ENCODE measurements at places on chromosomes 1 and 21. TPM values are rescaled to one million over a fixed set of nuclear protein-coding genes. Genes with fewer than 3 reads are reported as not detected.

DNA sequence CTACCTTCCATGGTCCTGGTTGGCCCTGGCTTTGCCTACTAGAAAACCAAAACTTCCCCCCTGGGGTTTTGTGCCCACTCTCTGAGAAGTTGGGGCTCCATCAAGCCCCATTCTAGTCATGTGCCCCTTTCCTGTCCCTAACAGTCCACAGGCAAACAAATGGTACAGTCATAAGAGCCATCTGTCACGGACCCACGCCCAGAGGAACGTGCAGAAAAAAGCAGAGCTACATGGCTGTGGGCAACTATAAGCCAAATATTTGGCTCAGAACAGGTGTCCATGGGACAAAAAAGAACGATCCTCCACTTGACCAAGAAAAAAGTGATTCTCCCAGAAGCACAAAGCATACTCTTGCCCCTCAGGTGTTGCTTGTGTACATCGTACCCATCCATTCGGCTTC, 14.6 kb upstream of the TRNAU1AP start:
- DNase-seq, result no peak

GRCh38 chr1:244273845-244274619, 177.7 kb downstream of the ADSS2 start:
- DNase-seq, result peak; percentile 86

GRCh38 chr1:206816390-206817287, 44.3 kb upstream of the IL10 start:
- DNase-seq, result no peak

- no peak for DNase-seq
Observed at GRCh38 chr1:227572752-227573151, 9.4 kb downstream of the ZNF678 start.

PADI1 gene
- not detected for total RNA-seq

SELENON gene
- 88.0 TPM for total RNA-seq

Measured in posterior vena cava (tissue), 2 donors.